CD4-positive, alpha-beta T cell treated with Interleukin-2 at 100 ng/mL for 4 hours (primary cell): ENCODE measurements at places on chromosomes 2 and 18.

DNA sequence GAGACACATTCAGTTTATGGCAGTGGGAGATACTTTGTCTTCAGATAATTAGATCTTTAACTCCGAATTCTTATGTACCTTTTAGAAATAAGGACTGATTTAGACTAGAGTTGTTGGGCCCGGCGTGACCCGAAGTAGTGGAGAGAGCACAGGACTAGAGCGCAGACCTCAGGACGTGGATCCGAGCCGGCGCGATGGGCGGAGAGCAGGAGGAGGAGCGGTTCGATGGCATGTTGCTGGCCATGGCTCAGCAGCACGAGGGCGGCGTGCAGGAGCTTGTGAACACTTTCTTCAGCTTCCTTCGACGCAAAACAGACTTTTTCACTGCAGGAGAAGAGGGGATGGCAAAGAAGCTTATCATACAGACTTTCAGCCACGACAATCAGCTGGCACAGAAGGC lies 54.5 kb downstream of the FMNL2 start:
- DNase-seq = no peak

DNA sequence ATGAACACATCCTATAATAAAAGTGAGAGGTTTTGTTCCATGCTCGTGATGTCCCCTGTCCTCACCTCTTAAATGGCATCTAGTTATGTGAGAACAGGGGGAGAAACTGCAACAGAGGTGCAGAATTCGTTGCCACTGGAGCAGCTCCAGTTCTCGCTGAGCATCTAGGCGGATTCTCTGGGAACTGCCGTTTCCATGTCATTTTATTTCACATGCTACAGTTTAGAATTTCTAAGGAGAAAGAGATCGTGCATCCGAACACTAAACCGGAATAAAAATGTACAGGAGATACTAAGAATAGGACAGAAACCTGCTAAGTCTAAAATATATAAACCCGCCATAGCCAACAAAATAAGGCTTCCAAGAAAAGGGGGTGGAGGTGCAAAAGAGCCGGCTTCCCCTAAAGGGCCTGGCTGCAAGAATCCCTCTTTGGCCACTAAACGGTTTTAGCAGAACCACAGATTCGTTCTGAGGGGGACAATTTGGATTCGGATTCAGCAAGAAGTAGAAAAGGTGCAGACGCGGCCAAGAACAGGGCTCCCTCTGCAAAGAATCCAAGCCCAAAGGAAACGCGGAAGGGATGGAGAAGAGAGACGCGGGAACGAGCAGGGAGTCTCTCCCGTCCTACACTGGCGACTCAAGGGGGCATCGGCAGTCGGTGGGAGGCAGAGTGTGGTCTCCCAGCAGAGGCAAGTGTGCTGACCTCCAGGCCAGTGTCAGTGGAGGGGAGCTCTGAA lies 1.3 kb downstream of the TMEM163 start:
- DNase-seq = no peak

GRCh38 chr2:210517264-210517663 lies 39.1 kb upstream of the CPS1 start:
- DNase-seq = no peak

DNA sequence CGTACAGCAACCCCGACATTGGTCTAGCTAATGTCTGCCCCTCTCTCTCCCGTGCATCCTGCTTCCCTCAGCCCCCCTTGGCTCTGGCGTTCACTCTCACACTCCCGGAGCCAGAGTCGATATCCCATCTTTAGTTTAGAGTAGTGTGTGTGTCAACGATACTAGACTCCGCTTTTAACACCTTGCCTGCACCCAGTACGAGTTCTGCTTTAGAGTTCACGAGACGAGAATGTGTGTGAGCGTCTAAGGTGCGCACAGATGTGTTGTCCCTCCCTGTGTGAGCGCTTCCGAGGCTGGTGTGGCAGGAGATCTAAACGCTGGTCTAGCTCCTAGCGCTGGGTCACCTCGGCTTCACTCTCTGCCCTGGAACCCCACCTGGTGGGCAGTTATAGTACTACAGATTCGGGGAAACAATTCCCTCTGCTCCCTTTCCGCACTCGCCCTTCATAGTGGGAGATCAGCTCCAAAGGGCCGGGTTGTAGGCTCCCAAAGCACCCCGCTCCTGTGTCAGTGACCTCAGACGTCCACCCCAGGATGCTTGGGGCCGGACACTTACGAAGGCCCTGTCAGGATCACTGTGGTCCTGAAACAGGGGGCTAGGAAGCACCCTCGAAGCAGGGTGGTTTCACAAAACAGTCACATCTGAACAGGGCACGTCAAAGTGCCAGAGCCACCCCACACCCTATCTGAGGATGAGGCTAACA lies 2.6 kb upstream of the CYP26B1 start:
- peak; percentile 62 for DNase-seq

GRCh38 chr18:13808294-13809042 lies 15.5 kb upstream of the MC5R start:
- DNase-seq = no peak

GRCh38 chr2:163953390-163953907 lies 217.6 kb upstream of the FIGN start:
- DNase-seq = no peak

GRCh38 chr2:174280596-174280995 lies 32.3 kb upstream of the OLA1 start:
- no peak for DNase-seq

GRCh38 chr18:38307914-38308313 lies 742.3 kb upstream of the CELF4 start:
- no peak for DNase-seq

- no peak for DNase-seq
These were observed 120.8 kb upstream of the STK17B start for GRCh38 chr2:196291873-196292800.

DNA sequence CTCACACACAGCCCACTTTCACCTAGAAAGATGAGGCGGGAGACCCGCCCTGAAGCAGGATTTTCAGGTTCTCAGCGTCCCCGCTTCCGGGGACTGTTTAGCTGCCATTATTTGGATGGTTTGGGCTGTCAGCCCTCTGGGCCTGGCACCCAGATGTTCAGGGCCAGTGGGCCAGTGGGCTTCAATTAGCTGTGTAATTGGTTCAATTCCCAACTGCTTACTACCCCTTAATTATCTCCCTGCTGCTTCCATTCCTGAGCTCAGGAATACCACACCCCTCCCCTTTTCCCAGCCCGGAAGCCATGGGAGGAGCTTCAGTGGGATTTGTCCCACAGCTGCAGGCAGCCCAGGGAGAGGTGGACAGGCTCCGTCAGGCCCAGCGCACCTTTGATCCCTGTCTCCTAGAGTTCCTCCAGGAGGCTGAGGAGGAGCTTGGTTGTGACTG lies 114.1 kb upstream of the MYCN start:
- DNase-seq = no peak

DNA sequence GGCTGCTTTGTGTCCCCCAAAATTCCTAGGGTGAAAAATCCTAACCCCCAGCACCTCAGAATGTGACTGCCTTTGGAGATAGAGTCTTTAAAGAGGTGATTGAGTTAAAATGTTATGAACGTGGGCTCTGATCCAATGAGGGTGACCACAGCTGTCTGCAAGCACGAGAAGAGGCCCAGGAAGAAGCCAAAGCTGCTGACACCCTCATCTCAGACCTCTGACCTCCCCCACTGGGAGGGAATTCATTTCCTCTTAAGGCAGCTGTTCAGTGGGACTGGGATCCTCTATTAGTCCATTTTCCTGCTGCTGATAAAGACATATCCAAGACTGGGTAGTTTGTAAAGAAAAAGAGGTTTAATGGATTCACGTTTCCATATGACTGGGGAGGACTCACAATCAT lies 544.4 kb downstream of the DCDC2C start:
- no peak for DNase-seq

DNA sequence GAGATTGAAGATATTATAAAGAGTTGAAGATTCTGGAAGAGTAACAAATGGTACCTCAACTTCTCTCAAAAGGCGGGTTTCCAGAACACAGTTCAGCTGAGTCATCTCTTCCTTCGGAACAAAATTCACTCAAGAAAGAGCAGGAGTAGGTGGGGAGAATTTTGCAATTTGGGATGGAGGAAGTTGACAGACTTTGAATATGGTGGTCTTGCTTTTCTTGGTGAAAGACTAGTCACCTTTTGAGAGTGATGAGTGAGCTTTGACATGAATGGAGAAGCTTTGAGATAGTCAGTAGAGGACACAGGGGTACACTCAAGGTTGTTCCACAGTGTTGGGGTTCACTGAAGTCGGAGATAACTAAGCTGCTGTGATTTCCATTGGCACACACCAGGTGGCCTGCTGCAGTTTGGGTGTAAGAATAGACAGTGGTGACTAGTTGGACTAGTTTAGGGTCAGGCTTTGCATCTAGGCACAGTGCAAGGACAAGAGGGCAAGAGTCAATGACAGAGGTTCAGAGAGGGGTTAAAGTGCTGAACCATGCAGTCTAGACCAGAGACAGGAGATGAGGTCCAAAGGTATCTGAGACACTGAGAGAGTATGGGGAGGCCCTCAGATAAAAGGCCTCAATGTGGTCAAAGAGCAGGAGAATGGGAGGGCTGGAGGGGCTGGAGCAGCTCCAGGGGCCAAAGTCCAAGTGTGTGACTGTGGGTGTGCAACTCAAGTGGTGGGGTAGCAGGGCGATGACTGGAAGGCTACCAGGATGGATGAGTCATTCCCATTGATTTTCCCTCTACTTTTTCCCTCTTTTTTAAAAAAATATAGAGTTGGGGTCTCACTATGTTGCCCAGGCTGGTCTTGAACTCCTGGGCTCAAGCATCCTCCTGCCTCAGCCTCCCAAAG lies 7.7 kb downstream of the CCL20 start:
- no peak for DNase-seq
